BJ (cell line): ENCODE measurements at places on chromosomes 12 and 14. TPM values are rescaled to one million over a fixed set of nuclear protein-coding genes. Genes with fewer than 3 reads are reported as not detected.

Gene TEX52
- polyA plus RNA-seq, result not detected in 2 replicates

- no peak for DNase-seq
Observed at GRCh38 chr12:130953771-130954543, at the start of gene ADGRD1. ADGRD1 (plus strand) TSS chr12:130953907; CDS start chr12:130954466, 559 bp downstream.

DNA sequence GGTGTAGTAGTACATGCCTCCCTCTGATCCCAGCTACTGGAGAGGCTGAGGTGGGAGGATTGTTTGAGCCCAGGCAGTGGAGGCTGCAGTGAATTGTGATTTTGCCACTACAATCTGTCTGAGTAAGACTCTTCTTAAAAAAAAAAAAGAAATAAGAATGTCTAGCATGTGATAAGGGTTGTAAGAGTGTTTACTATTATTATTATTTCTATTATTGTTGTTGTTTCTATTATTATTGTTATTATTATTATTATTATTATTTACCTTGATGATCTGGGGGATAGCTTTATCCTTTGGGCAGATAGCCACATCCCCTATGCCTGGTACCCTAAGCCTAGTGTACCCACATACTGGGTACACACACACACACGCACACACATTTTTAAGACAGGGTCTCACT, 4.3 kb downstream of the OAS3 start:
- no peak for DNase-seq

Gene MYRFL
- polyA plus RNA-seq, result not detected in 2 replicates

- no peak for DNase-seq
Observed at GRCh38 chr12:132540436-132540835, 50.5 kb downstream of the FBRSL1 start.

GRCh38 chr14:96145116-96145864, 59.3 kb upstream of the BDKRB2 start:
- peak; percentile 87 for DNase-seq

DNA sequence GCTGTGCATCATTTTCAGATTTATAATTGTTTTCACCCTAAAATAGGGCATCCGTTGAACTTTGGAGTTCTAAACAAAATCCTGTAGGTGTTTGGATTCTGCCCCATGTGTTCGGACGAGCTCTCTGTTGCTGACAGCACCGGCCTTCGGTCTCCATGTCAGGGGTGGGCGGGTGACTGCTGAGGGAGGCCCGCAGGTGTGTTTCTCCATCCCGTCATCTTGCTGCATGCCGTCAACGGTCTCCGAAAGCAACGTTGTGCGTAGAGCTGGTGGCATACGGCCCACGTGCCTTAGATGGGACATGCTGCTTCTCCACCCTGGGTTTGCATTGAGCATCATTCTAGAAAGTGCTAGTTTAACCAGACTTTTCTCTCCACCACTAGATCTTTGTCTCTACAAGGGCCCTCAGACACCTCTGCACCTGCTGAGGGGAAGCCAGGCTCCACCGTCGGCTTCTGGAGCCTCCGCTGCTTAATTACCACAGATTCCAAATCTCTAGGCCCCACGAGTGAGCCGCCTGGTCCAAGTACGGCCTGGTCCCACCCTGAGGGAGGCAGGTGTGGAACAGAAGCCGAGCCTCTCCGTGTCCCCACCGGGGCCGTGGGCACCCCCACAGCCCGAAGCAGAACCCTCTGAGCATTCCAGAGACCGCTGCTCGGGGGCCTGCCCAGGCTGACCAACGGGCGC, 15.7 kb upstream of the AMN start:
- no peak for DNase-seq

DNA sequence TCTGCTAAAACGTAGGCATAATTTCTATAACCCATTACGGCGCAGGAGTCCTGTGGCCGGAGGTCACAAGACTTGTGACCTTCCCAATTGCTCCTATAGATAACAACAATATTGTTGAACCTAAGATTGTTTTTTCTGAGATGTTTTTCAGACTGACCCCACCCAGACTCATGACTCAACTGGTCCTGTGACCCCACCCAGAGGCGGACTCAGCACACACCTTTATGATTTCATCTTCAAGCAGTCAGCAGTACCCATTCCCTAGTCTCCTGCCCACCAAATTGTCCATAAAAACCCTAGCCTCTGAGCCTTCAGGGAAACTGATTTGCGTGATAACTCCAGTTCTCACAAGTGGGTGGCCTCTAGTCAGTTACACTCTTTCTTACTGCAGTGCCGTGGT, 5.9 kb upstream of the PPP4R3A start:
- no peak for DNase-seq
